ENCODE measurements at places on chromosomes 6 and 20.

DNA sequence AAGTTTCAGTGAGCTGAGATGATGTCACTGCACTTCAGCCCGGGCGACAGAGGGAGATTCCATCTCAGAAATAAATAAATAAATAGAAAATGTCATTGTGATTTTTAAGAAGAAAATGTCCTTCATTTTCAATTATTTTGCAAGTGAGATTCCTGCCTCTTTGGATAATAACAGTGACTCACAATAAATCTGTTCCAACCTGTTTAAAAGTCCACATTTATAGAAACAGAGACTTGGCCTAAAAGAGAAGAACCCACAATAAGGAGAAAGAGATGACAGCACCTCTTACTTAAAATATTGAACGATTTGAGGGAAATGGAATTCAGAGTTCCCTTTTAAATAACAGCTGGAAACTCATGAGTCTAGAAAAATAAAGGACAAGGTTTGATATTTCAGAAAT lies 373.4 kb upstream of the NOX3 start:
- DNase-seq = no peak

- no peak for DNase-seq
These were observed 5.1 kb downstream of the DEF6 start for GRCh38 chr6:35302604-35303241.

- DNase-seq = no peak
These were observed 394.5 kb downstream of the CDC5L start for GRCh38 chr6:44781912-44782597.

DNA sequence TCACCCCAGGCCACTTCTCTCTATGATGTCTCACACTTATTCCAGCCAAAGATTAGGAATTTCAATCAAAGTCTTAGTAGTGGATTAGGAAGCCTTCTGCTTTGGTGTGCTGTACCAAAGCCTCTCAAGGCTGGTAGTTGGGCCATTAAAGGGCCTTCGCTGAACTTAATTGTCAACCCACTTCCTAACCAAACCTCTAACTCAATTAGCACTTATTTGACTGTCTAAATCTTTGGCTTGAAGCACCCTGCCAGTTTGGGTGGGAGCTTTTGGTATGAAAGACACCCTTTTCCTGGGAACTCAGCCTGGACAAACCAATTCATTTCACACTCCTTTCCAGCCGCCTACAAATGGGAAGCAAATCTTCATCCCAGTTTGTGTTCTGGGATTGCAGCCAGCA lies 81.5 kb downstream of the BMP2 start:
- no peak for DNase-seq

DNA sequence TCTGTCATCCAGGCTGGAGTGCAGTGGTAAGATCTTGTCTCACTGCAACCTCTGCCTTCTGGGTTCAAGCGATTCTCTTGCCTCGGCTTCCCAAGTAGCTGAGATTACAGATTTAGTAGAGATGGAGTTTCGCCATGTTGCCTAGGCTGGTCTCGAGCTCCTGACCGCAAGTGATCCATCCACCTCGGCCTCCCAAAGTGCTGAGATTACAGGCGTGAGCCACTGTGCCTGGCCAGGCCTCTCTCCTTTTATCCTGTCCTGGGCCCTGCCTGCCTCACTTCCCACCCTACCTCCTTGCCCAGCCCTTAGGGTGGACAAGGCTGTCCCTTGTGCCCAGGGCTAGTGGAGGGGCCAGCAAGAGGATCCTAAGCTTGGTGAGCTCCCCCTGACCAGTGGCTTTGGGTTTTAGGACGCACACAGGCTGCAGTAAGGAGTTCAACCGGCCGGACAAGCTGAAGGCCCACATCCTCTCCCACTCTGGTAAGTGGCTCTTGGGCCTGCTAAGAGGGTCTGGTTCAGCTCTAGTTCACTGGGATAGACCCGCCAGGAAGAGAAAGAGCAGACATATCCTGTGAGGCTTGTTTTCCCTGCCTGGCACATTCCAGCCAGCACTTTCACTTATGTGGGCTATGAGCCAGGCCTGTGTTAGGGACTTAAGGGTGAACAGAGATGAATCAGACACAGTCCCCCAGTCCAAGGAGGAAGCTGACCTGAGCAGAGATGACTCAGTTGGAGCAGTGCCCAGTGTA lies 21.9 kb upstream of the CHMP4B start:
- DNase-seq = peak; percentile 84

DNA sequence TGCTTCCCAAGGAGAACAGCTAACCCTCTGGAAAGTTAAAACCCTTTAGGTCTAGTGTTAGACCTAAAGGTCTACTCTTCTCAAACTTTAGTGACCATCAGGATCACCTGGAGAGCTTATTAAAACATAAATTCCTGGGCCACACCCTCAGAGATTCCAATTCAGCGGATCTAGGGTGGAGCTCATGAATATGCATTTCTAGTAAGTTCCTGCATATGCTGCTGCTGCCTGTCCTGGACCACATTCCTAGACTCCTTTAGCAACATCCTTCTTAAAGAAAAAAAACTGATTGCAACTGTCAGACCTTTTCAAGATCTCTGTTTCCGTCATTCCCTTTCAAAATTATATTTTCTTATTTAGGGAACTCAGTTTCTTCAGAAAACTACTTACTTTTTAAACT lies 31.2 kb downstream of the SNAP25 start:
- no peak for DNase-seq

DNA sequence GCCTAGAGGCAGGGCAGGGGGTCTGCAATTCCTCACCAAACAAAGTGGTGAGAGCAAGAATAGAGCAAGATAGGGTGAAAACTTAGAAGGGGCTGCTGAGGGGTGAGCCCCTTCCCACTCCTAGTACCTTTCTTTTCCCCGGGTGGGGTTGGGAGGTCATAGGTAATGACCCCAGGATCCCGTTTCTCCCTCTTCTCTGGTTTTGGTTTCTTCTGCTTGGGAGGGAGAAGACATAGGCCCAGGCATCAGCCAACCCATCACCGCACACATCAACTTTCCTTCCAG lies 3.5 kb downstream of the VARS1 start:
- no peak for DNase-seq

- DNase-seq = no peak
These were observed 3.1 kb downstream of the ATRN start for GRCh38 chr20:3473944-3474343.

GRCh38 chr6:116036075-116036773 lies 24.5 kb downstream of the FRK start:
- no peak for DNase-seq

- no peak for DNase-seq
These were observed 255.1 kb upstream of the KCNG1 start for GRCh38 chr20:51277961-51278360.

DNA sequence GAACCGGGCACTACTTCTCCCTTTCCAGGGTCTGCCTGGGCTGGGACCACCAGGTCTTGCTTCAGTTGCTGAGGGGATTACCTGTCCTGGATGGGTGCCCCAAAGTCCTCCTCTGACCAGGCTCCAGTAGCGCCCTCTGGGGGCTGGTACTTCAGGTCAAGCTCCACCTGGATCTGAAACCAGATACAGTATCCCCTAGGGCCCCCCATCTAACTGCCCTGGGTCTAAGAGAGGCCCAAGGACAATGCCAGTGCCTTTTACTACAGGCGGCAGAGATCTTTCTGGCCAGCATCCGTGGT lies 11.2 kb upstream of the SPAG4 start:
- DNase-seq = no peak

DNA sequence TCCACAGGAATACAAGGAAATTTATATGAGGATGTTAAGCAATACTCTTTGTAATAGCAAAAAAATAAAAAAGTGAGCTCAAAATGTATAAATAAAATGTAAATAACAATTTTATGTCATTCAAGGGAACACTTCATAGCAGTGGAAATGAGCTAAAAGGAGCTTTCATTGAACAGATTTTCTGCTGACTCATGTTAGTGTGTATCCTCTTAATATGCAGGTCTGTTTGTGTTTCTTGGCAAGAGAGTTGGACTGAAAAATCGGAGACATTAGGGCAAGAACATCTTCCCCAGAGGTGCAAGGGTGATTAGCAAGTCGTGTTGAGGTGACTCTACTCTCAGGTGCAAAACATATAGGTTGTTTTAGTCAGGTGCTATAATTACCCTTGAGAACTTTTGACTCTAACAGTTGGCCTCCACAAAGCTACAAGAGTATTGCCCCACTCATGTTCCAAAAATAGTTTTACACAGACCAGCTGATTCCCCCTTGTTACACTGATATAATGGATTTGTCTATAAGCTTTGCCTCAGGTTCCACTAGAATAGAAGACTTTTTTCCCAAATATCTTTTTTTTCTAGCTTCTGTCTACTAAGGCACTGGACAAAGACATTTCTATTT lies 702.9 kb downstream of the TENT5A start:
- DNase-seq = peak; percentile 2

- no peak for DNase-seq
These were observed 241.2 kb downstream of the UST start for GRCh38 chr6:148987982-148988381.

DNA sequence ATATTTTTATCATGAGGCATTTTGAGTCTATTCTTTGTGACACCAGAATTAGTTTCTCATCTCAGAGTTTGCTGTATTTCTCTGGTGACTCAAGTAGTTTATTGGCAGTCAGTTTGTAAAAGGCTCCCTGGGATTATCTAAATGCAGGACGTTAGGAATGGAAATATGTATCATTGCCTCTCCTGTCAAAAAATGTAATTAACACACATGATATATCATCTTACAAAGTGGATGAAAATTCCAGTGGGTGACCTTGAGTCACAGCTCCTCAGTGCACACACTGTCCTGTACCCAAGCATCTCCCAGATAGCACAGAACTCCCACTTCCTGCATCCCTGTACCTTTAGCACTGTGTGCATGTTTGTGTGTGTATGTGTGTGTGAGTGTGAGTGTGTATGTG lies 258.6 kb downstream of the LAMA2 start:
- no peak for DNase-seq

- peak; percentile 33 for DNase-seq
These were observed 151.7 kb downstream of the DST start for GRCh38 chr6:56490993-56491392.

- no peak for DNase-seq
These were observed 19.5 kb downstream of the CDH4 start for GRCh38 chr20:61271312-61272231.

DNA sequence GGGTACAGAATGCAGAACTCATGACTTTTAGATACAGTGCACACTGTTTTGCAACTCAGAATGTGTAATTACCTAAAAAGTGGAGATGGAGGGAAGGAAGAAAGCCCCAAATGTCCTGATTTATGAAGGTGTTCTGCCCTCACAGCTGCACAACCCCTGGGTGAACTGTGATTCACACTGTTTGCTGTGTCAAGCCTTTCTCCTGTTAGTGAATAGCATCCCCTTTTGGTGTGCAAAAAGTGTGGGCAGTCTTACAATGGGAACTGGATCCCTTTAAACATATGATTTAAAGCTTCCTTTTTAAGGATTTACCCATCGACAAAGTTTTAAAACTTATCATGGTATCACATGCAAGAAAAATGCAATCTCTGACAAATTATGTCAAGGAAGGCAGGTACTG lies 633.4 kb upstream of the EPHA7 start:
- DNase-seq = no peak

GRCh38 chr20:39066471-39067242 lies 104.5 kb downstream of the DHX35 start:
- DNase-seq = no peak

DNA sequence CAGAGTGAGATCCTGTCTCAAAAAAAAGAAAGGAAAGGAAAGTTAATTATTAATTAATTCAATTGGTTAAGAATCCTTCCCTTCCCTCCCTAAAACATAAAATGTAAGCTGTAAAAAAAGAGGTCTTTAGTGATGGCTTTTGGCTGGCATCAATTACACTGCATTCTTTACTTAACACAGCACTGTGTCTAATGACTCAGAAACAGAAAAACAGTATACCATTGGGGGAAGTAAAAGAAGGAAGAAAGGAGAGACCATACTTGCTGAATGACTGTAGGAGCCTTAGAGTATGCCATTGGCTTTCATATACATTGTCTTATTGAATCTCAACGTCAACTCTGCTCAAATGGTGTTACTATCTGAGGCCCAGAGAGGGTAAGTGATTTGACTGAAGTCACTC lies 18.3 kb upstream of the CITED2 start:
- DNase-seq = no peak

- no peak for DNase-seq
These were observed 7.5 kb downstream of the PSMA7 start for GRCh38 chr20:62135573-62136266.

DNA sequence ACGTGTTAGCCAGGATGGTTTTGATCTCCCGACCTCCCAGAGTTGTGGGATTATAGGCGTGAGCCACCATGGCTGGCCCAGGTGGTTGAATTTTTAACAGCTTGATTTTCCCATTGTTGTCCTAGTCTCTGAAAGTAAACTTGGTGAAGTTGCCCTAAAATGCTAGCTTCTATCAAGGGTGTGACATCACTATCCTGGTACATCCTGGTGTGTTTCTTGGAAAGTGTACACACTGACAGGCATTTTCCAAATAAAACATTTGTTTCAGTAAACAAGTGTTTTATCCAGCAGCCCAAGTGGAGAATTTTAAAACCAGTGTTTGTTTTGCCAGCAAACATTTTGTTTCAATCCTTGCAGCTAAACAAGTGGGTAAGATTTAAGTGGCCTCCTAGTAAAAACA lies 40.5 kb upstream of the RREB1 start:
- no peak for DNase-seq

DNA sequence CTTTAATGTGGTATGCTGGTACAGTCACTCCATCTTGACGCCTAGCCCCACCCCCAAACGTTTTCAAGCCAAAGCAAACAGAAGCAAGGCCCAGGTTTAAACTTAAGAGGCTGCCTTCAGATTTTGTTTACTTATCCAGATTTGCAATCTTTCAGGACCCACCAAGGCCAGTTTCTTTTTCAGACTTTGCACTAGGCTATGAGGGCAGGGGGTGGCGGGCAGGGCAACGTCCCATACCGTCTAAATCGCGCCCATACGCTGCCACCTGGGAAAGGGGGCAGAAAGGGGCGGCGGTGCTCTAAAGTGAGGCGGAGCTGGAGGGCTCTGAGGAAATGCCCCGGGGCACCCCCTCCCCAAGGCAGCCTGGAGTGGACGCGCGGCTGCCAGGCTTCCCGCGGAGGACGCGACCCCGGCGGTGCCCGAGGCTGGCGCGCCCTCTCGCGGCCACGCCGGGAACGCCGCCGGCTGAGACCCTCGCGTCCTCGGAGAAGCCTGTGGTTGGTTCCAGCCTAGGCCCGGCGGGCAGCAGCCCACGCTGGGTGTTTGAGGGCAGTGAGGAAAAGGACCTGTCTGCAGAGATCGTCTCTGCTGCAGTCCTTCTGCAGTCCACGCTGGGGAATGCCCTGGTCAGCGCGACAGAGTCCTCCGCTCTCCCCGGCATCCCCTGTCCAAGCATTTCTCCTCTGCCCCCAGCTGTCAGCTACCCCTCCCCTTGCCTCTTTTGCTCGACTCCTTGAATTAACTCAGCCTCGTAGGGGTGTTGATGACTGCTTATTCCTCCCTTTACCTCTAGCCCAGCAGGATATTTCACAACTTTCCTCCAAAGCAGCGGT lies 129.2 kb upstream of the PRND start:
- DNase-seq = peak; percentile 17

All from fibroblast of skin of left quadriceps (primary cell).